ENCODE measurements at places on chromosomes 3 and 15.

- DNase-seq, result no peak
Measured at GRCh38 chr3:69781593-69781992, 42.3 kb downstream of the MITF start.

- DNase-seq, result no peak
Measured at GRCh38 chr3:28853830-28854229, 427.0 kb upstream of the RBMS3 start.

DNA sequence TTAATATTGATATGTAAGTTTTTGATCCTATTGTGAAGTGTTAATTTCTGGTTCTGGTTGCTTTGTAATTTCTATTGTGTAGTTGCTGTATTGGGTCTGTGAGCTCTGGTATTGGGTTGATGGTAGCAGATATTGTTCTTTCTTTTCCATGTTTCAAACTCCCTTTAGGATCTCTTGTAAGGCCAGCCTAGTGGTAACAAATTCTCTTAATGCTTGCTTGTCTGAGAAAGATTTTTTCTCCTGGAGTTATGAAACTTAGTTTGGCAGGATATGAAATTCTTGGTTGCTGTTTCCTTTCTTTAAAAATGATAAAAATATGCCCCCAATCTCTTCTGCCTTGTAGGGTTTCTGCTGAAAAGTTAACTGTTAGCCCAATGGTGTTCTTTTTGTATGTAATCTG, 268.6 kb upstream of the PLSCR5 start:
- DNase-seq, result no peak

- no peak for DNase-seq
Measured at GRCh38 chr3:171696805-171697204, 113.5 kb downstream of the PLD1 start.

DNA sequence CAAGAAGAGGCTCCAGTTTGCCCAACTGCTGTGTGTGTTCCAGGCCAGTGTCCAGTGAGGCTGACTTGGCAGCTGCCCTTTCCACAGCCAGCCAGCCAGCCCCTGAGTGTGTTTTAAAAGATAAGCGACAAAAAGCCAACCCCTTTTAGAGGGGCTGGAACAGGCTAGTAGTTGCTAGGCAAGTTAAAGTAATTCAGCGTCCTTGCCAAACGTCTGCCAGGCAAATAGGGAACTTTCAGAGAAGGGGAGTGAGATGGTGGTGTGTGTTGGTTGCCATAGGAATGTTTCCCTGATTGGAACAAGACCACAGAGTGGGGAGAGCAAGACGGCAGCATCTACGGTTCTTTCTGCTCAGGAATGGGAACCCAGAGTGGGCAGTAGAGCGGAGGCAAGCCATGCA, 86.3 kb downstream of the TMEM108 start:
- DNase-seq, result no peak

- no peak for DNase-seq
Measured at GRCh38 chr15:86865920-86866319, 786.2 kb downstream of the AGBL1 start.

DNA sequence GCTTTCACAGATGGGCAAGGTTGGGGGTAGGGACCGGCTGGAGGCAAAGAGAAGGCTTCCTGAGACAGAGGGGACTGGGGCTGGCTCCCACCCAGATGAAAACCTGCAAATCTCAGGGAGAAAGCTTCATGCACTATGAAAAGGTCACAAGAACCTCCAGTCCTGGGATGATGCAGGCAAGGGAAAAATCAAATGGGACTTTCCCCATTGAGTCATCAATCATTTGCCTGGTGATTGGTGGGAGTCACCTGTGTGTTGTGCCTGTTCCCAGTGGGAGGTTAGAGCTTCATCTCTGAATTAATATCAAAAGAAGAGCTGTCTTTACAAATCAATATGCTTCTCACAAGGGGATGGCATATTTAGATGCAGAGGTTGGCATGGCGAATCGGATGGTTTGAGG, 49.9 kb downstream of the CACNA1D start:
- no peak for DNase-seq

- no peak for DNase-seq
Measured at GRCh38 chr3:43641306-43642114, 19.7 kb upstream of the ANO10 start.

DNA sequence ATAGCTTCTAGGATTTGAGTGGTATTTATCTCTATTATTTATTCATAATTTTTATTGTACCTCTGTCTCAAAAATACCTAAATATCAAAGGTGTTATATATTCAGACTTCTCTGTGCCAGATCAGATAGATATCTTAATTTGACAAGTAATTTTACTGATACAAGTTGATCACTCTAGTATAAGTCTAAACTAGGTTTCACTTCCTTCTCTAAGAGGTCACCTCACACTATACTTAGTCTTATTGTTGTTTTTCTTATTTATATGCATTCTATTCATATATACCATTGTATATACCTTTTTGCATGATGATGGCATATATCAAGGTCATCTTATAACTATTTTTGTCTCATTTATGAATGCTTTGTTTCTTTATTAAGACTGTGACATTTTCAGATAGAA, 26.4 kb upstream of the HGD start:
- DNase-seq, result no peak

DNA sequence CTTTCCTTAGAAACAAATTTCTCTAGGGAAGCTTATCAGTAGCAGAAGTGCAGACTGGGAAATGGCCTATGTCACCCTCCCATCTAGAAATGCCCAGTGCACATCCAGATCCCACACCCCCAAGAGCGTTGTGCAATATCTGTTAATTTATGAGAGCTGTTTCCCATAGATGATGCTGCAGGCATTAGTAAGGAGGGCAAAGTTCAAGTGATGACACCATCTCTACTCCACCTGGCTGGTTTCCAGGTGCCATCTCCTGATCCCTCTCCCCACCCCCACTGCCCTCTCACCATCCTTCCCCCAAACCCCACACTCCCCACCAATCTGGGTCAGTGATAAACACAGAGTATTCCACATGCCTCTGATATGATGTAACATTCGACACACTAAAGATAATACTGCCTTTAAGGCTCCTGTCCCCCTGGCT, 39.4 kb downstream of the AGTR1 start:
- DNase-seq, result no peak

DNA sequence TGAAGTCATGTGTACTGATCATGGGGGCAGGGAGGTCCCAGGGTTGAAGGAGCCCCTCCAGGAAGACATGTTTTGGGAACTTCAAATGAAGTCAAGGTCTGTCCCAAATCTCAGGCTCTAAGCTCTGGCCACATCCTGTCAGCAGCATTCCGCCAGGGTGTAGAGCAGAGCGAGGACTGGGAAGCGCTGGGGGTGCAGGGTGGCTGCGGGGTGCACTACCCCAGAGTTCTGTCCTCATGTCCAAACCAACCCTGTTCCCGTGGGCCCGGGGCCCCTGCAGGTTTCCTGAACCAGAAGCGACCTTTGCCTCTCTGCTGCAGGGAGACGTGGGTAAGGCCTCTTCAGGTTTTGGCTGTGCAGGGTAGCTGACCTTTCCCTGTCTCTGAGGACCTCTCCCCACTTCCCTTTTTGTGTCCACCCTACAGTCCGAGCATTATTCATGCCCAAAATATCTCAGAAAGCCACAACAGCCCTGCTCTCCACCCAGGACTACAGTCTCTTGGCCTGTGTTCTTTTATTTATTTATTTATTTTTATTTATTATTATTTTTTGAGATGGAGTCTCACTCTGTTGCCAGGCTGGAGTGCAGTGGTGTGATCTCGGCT, 26.6 kb upstream of the FLNB start:
- DNase-seq, result no peak

DNA sequence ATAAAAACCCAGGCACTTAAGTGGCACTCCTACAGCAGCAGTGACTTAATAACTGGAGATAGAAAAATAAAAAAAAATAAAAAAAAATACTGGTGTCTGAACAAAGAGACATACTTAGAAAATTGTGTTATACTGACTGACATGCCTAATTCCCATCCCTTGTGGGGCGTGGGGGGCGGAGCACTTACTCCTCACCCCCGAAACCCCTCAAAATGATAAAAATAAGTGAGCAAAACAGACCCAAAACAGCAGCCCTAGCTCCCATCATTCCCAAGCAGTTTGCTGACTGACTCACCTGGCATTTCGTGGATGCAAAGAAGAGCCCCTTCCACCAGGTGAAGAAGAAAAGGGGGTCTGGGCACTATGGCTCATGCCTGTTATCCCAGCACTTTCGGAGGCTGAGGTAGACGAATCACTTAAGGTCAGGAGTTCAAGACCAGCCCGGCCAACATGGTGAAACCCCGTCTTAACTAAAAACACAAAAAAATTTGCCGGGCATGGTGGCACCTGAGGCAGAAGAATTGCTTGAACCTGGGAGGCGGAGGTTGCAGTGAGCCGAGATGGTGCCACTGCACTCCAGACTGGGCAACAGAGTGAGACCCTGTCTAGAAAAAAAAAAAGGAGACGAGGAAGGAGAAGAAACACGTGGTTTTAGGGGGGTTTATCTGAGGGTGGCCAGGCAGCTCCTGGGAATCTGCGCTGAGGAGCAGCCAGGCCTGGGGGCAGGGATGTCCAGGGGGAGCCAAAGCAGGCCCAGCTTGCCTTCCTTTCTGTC, 50.8 kb upstream of the BLM start:
- no peak for DNase-seq

DNA sequence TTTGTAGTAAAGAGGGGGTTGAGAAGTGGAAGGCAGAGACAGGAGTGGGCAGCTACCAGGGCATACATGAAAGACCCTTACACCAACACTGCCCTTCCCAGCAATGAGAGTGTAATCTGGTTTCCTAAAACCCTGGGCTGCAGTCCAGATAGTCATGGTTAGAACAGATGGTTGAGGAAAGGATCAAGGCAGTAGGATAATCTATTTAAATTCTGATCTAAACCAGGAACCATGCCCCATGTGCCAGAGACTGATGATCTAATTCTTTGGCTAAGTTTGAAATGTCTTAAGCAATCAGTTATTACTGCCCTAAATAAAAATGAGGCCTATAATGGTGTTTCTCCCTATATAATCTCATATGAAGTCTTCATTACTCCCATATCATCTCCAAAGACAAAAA, 59.6 kb downstream of the PRTG start:
- no peak for DNase-seq
